Aorta (tissue), 5 donors: ENCODE measurements at places on chromosomes 4 and X. TPM values are rescaled to one million over a fixed set of nuclear protein-coding genes. Genes with fewer than 3 reads are reported as not detected.

Gene HTR2C
- total RNA-seq = not detected

DNA sequence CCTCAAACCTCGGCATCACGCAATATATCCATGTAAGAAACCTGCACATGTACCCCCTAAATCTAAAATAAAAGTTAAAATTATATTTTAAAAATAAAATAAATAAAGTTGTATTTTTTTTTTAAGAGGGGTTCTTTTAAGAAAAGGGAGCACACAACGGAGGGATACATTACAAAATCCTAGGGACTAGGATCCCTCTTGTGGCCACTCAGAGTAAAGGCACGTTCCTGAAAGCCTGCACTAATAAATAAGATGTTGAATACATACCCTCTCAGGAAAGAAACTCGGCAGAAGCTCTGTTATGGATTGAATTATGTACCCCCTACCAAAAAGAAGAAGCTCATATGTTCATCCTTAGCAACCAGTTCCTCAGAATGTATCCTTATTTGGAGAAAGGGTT, 50.9 kb upstream of the PRDX4 start:
- no peak for DNase-seq
- no peak overlapping the region for H3K27ac ChIP-seq
- H3K36me3 ChIP-seq = no peaks in the 10 kb centered on the region

DNA sequence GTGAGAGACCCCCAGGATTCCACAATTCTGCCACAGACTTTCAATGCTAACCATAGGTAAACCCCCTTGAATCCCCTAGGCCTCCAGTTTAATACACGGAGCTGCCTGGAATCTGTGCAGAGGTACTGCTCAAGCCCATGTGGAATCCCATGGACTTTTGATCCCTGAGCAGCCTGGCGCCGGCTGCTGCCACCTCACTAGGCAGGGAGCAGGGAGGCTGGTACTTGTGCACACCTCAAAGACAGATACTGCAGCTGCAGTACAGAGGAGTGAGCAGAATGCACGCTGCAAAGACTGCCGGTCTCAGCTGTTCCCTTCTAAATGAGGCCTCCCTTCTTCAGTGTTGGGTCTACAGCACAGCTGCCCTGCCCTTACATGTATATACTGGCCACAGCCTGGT, 79.4 kb downstream of the RPS6KA6 start:
- no peaks in the 10 kb centered on the region for H3K4me1 ChIP-seq
- DNase-seq = no peak

Gene VGLL1
- total RNA-seq = not detected

DNA sequence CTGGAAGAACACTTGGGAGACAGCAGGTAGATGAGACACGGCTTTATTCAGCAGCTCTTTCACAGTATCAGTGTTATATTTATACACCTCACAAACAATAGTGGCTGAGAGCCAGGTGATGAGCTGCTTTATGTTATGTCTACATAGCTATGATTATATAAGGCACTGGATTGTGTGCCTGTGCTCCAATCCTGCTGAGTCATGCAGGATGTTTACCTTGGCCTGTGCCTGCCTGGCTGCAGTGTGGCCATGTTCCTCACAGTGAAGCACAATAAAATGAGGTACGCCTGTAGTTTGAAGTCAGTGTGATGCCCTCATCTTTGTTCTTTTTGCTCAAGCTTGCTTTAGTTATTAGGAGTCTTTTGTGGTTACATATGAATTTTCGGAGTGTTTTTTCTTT, 31.3 kb downstream of the CXCL13 start:
- no peak overlapping the region for H3K4me3 ChIP-seq
- no peak for DNase-seq
- H3K27ac ChIP-seq = no peak overlapping the region
- no peaks in the 10 kb centered on the region for H3K27me3 ChIP-seq

DNA sequence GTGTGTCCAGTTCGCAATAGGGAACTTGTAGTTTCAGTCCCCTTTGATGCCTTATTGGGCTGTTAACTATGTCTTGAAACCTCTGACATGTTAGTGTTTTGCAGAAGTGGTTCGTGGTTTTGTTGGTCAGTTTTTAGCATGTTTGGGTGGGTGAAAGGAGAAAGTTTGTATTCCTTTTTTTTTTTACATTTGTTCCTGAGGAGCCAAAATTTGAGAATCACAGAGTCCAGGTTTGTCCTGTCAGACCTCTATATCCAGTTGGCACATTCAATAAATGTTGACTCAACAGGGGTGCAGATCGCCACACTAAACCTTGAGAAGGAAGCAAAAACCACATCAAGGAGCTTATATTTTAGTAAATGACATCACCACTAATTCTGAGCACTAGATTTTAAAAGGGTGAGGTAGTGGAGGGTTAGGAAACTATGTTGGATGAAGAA, 26.2 kb downstream of the DLG3 start:
- no peak overlapping the region for H3K4me3 ChIP-seq
- no peak for DNase-seq
- no peak overlapping the region for H3K27ac ChIP-seq
- no peaks in the 10 kb centered on the region for H3K4me1 ChIP-seq
- H3K36me3 ChIP-seq = no peaks in the 10 kb centered on the region
